ENCODE measurements at places on chromosomes 5 and 9.

GRCh38 chr5:116626945-116627679 is 52.5 kb upstream of the SEMA6A start:
- no peak for DNase-seq

- no peak for DNase-seq
Measured at GRCh38 chr5:150625831-150626746, 14.4 kb upstream of the SYNPO start.

DNA sequence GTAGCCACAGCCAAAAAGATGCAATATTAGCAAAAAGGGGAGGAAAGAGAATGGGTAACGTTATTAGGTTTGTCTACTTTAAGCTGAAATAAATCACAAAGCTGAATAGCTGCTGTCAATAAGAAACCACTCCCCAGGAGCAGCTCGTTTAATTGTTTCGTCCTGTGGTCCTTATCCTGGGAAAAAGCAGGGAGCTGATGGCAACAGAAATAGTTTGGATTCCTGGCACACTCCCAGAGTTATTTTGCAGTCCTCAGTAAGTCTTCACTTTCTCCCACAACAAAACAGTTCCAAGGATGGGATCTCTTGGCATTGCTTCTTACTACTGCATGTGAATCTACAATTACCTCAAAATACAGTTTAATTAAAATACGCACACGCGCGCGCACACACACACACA is 28.8 kb downstream of the FRMD3 start:
- no peak for DNase-seq

- DNase-seq = no peak
Measured at GRCh38 chr5:133581348-133581747, 31.0 kb downstream of the FSTL4 start.

DNA sequence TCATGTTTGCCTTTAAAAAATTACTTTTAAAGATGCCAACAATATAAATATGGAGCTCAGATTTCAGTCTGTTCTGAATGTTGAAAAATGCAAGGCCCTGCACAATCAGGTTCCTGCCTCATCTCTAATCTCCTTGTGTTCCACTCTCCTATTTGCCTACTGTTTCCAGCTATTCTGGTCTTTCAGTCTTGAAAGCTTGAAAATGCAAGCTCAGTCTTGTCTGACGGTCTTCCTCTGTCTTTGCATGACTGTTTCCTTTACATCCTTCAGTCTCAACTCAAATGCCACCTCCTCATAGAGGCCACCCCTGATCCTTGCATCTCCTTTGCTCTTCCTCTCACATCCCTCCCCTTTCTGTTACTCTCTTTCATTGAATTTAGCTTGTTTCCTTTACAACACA is 354.9 kb downstream of the KIF4B start:
- no peak for DNase-seq

DNA sequence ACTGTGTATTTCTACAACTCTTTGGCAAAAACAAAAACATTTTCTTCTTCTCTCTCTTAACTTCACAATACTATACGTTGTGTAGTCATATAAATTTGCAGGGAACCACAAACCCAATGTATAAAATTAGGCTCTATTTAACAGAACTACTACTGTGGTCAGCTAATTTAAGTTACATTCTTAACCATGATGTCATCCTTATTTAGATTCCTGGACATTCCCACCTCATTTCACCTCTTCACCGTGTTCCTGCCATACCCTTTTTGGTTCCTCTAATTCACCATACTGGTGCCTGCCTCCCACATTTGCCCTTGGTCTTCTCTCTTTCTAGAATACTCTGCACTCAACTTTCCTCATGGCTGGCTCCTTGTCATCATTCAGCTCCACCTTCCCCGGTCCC is 75.7 kb upstream of the SH3GL2 start:
- DNase-seq = no peak

DNA sequence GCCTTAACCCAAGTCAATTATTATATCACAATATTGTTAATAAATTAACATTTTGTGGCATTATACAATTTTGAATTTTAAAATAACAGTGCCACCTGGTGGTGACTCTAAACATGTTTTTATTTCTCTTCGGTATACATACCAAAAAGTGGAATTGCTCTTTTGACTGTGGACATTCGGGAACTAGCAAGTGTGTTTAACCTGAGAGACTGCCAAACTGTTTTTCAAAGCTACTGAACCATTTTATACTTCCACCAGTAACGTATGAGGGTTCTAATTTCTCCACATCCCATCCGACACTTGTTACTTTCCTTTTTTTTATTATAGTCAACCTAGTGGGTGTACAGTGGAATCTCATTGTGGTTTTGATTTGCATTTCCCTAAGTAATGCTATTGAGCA is 18.3 kb upstream of the HSDL2 start:
- DNase-seq = no peak

DNA sequence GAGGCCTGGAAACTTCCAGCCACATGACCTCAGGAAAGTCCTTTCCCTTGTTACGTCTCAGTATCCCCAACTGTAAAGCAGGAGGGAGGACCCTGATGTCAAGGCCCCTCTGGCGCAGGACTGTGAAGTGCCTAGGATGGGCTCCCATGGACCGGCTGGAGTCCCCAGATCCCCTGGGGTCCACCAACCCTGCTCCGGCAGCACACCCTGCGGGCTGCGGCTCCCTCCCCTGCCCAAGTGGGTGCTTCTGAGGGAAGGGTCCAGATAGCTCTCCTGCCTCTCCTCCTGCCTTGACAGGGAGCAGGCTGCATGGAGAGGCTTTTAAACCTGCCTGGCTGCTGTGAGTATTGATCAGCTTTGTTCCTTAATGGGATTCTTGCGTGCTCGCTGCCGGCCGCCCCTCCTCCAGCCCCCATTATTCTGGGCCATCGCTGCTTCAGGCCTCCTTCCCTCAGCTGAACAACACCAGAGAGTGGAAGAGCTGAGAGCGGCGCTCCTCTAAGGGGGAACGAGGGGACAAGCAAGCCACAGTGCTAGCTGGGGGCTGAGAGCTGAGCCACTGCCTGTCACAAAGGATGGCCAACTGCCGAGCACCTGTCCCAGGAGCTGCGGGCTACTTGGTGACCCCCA is 25.6 kb upstream of the NTNG2 start:
- no peak for DNase-seq

DNA sequence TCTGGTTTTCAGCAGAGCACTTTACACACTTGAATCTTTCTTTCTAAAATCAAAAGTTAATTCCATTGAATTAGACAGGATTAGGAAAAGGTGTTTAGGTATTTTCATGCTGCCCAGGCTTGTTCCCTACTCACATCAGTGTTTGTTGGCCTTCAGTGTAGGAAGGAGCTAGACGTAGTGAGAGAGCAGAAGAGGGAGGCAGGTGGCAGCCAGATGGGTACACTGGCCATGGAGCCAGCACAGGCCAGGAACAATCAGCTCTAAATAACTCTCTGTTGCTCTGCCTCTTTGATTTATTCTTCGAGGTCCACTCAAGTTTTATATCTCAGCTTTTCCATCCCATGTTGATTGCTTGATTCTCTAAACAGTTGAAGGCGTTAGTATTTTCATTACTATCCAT is 529.6 kb downstream of the PSAT1 start:
- no peak for DNase-seq

- DNase-seq = no peak
Measured at GRCh38 chr5:138843316-138844124, 31.6 kb downstream of the LRRTM2 start.

GRCh38 chr5:140795259-140795641 is 598 bp downstream of the PCDHA2 start:
- DNase-seq = no peak

DNA sequence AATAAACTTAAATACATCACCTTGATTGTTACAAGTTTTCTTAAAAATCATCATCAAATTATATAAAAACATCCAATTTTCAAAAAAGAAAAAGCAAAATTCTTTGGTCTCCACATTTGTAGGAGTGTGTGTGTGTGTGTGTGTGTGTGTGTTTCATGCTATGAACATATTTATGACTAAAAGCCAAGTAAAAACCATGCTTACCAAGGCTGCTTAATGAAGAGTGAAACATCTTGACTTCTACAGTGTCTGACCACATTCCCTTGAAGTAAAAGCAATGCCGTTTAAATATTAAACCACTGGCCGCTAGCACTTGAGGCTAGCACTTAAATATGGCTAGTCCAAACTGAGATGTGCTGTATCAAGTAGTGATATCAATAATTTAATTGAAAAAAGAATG is 549.1 kb upstream of the CCNG1 start:
- no peak for DNase-seq

- no peak for DNase-seq
Measured at GRCh38 chr9:131297903-131298302, 8.4 kb downstream of the PLPP7 start.

GRCh38 chr5:45695804-45696156 is 400 bp downstream of the HCN1 start:
- no peak for DNase-seq

GRCh38 chr9:100856238-100856637 is 172.3 kb upstream of the PLPPR1 start:
- DNase-seq = no peak

- no peak for DNase-seq
Measured at GRCh38 chr5:43564289-43564850, 7.5 kb upstream of the PAIP1 start.

DNA sequence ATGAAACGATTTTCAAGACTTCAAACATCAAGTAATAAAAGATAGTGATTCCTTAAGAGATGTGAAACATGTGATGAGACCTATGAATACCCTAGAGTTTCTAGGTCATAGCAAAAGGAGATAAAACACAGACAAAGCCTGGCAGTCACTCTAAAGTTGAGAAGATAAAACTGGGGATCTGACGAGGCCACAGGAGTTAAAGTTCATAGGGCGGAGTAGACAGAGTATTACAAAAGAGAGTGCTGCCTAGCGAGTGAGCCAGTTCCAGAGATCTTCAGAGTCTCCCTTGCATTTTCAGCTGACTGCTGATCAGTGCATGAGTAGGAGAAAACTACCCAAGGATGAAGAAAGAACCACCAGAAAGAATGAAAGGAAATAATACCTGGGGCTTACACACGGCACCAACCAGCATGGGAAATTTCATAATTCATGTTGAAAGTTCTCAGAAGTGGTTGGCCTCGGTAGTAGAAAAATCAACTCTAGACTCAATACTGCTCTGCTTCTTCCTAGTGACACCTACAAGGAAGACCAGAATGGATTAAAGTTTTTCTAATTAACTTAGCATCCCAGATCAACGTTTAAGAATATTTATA is 30.4 kb downstream of the FBXO4 start:
- no peak for DNase-seq

DNA sequence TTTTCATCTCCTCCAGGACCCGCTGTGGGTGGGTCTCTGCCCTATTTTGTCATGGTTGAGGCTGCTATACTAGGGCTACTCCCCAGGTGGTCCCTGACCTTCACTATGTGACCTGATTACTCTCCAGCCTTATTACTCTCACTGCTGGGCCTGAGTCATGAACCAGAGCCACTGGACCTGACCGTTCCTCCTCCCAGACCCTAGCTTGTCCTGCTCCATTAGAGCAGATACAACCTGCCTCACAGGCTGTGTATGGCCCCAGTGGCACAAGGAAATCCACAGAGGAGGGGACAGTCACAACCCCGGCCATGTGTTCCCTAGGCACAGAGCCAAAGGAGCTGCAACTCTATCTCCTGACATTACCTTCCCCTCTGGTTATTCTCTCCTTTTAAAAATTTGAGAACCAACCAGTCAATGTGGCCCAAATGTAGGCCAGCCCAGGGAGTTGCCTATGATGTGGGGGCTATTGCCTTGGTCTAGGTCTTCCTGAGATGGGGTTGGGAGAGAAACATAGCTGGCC is 96.0 kb upstream of the FSTL4 start:
- DNase-seq = no peak

DNA sequence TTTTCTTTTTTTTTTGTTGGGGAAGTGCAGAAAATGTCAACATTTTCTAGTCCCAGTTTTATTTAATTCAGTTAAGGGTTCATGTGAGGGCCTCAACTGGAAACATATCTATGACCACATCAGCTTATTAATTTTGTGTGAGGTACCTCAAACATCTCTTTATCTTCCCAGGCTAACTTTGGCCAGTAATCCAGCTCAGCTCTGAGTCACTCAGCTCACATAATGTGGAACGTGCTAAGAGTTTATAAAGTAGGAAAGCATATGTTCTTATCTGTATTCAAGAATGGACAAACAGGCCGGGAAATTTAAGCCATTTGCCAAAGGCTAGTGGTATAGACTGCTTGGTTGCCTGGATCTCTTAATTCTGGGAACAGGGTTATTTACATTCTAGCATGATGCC is 118.4 kb downstream of the INSYN2B start:
- no peak for DNase-seq

GRCh38 chr9:124553738-124554137 is 46.5 kb upstream of the NR5A1 start:
- DNase-seq = no peak

- peak; percentile 38 for DNase-seq
Measured at GRCh38 chr5:151078490-151079262, 2.2 kb downstream of the TNIP1 start.

DNA sequence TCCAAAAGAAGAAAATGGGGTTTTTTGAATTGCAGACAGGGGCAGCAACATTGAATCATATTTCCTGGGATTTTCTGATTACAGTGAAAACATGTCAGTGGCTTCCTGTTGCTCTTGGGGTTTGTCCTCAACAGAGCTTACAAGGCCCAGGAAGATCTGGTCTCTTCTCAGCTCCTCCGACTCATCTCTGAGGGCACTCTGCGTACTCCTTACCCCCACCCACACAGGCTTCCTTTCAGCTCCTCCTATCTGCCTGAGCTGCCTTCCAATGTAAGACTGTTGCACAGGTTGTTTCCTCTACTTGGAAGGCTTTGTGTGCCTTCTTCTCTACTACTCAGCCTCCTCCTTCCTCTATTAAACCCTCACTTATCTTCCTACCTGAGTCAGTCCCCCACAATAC is 245.1 kb upstream of the MEF2C start:
- DNase-seq = no peak

GRCh38 chr5:172901012-172901780 is 58.0 kb upstream of the RPL26L1 start:
- DNase-seq = no peak

GRCh38 chr5:112921026-112921832 is 798 bp downstream of the REEP5 start:
- peak; percentile 40 for DNase-seq

GRCh38 chr5:87765009-87765408 is 352.3 kb upstream of the CCNH start:
- no peak for DNase-seq

GRCh38 chr9:107706701-107707427 is 217.3 kb upstream of the KLF4 start:
- no peak for DNase-seq
